Stimulated activated CD8-positive, alpha-beta memory T cell treated with anti-CD3 and anti-CD28 coated beads, Interleukin-4, amount 100 ng/mL, for 24 hours (primary cell): ENCODE measurements at places on chromosomes 7 and 10.

GRCh38 chr10:117342641-117343040 is 32.6 kb downstream of the PDZD8 start:
- no peak for DNase-seq

GRCh38 chr7:152414779-152415178 is 21.0 kb downstream of the KMT2C start:
- DNase-seq, result no peak

GRCh38 chr10:22479419-22479818 is 134.1 kb downstream of the SPAG6 start:
- DNase-seq, result no peak

- DNase-seq, result no peak
Observed at GRCh38 chr7:36871863-36872262, 147.6 kb upstream of the AOAH start.
